ENCODE measurements at places on chromosomes 5 and 9.

DNA sequence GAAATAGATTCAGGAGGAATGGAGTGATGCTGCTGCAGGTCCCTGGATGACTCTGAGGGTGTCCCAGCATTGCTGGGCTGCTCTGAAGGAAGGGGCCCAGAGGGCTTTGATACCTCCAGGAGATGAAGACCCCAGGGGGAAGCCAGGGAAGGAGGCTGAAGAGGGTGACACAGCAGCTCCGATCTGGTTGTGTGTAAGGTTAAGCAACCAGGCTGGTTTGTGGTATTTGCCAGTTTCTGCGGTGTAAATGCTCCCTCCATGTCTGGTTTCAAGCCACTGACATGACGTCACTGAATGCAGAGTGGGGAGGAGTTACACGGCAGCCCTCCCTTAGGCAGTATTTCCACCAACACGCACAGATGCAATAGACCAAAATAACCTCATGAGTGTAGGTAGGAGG, 40.0 kb upstream of the ORM1 start:
- peak; percentile 51 for ATAC-seq

GRCh38 chr9:132401824-132402223, 4.8 kb downstream of the TTF1 start:
- ATAC-seq, result no peak

DNA sequence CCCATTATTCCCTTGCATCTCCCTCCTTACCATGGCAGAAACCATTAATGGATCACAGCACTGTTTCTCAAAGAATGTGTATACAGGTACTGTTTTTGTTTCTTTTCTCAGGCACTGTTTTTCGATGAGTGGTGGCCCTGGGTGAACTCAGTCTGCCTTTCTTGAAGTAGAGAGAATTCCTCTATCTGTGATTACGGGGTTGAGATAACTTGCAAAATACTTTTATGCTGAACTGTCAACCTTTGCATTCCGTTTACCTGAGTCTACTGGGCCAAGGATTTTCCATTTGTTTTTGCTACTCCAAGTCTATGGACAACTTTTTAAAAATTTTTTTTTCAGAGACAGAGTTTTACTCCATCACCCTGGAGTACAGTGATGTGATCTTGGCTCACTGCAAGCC, 82.7 kb upstream of the CLINT1 start:
- no peak for ATAC-seq

GRCh38 chr5:103223031-103223955, 35.3 kb upstream of the MACIR start:
- ATAC-seq, result no peak

DNA sequence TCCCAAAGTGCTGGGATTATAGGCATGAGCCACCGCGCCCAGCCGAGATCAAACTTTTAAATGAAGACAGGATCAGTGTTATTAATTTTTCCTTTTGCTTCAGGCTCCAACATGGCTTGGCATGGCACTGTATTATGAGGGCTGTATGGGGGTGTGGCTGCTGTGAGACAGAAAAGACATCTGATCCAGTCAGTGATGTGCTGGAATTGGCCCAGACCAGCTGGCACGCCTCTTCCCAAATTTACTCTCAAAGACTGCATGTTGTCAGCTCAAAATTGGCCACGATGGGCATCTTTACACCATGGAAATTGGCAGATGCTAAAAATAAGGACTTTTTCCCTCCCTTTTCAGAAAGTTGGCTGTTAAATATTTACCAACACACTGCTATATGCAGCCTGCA, 12.1 kb upstream of the COL27A1 start:
- ATAC-seq, result no peak

DNA sequence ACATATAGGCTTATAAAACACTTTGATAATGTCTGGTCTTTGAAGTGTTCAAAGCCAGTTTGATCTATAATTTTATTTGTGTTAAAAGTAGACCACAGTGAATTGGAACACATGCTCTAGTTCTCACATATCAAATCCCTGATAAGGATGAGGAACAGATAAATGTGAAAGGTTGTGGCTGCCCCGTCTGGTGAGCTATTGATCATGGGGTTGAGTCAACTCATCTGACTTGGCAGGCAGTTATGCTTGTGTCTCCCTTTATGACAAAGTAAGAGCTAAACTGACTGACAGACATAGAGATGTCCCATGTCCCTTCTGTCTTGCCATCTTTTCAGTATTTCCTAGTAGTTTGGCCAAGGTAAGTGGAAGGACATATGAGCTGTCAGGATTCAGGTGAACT, 2.9 kb upstream of the ERMP1 start:
- ATAC-seq, result no peak

DNA sequence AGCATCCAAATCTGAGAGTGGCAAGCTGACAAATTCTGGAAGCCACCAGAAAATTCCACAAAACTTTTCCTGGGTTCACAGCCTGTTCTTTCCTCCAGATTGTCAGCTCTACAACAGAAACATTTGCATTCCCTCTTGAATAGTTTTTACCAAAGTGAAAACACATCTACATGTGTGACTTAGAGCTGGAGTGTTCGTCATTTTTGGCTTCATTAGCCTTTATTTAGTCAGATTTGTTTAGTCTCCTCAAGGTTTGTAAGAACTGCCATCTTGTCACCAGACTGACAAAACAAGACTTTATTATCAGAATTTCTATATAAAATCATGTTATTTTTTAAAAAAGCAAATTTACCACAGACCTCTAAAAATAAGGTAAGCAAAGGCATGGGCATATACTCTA, 347.3 kb downstream of the TRIM36 start:
- ATAC-seq, result no peak

DNA sequence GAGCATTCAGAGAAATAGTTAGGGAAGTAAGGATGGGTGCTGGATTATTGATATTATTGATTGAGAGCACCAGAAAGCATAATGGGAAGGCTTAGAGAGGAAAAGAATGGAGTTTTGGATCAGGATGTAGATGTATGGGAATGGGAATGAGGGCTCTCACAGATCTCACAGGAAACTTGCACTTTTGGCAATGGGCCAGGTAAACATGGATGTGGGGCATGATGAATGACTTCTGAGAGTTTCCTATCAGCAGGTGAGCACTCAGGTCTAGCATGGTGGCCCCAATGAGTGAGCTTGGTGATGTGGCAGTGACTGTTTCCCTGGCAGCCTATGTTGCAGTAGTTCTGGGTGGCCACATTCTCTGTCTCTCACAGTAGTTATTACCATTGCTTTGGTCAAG, 283.8 kb downstream of the FBXL7 start:
- ATAC-seq, result no peak

DNA sequence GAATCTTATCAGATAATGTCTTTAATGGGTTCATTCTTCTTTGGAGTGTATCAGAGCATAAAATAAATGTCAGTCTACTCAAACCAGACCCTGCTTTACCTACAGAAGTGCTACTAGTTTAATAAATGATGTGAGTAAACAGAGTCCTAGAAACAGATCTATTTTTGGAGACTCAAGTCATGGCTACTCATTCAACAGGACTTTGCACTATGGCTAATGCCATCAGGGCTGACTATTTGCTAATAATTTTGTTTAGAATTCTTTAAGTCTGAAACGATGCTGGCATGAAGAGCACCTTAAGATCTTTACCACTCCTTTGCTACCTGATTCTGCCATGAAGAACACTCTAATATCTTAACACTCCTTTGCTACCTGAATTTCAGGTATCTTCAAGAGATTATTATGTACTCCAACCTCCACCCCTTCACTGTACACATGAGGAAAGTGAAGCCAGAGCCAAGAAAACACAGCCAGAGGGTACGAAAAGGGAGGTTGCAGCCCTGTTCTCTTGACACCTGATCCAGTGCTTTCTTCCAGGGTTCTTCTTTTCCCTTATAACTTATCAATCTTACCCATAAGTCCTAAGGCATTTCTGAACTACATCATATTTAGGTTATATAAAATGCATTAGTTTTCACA, 62.4 kb downstream of the ZNF608 start:
- no peak for ATAC-seq

DNA sequence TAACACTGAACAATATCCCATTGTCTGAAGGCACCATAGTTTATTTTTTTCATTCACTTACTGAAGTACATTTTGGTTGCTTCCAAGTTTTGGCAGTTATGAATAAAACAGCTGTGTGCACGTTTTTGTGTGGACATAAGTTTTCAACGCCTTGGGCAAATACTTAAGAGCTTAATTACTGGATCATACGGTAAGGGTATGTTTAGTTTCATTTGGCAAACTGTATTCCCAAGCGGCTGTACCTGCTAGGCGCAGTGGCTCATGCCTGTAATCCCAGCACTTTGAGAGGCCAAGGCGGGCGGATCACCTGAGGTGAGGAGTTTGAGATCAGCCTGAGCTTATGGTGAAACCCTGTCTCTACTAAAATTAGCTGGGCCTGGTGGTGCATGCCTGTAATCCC, 63.7 kb upstream of the FAM120A start:
- ATAC-seq, result no peak

DNA sequence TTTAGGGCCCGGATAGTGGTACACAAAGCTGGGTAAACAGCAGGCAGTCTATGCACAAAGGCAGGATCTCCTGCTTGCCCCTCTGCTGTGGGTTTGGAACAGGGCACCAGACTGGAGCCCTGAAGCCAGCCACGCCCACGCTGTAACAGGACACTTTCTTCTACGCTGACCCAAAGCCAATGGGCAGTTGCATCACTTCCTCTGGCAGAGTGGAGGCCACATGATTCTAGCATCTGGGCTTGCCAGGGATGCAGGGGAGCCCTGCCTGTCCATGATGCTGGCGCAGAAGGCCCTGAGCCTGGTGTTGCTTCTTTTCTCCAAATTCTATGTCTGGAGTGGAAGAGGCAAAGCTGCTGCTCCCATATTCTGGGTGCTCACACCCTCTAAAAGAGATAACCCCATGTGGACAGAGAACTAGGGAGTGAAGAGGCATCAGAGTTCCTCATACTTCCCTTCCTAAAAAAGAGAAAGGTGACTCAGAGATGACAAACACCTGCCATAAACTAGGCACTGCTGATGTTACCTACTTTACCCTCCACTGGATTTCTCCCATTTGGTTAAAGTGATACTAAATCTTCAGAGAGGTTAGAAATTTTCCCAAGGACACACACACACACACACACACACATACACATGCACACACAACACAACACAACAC, 260.3 kb upstream of the KLF4 start:
- ATAC-seq, result peak; percentile 90

DNA sequence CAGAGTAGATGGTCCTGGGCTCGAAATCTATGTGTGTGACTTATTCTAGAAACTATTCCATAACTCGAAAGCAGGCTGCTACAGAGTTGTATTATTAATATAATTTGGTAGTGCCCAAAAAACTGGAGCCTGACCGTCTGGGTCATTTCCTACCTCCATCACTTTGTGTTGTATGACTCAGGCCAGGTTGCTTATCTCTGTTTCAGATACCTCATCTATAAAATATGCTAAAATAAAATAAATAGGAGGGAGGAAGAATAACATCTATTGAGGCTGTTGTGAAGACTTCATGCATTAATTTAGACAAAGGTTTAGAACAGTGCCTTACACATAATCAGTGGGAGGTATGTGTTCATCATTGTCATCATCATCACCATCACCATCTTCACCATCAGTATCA, 57.7 kb downstream of the PDE4D start:
- ATAC-seq, result no peak

DNA sequence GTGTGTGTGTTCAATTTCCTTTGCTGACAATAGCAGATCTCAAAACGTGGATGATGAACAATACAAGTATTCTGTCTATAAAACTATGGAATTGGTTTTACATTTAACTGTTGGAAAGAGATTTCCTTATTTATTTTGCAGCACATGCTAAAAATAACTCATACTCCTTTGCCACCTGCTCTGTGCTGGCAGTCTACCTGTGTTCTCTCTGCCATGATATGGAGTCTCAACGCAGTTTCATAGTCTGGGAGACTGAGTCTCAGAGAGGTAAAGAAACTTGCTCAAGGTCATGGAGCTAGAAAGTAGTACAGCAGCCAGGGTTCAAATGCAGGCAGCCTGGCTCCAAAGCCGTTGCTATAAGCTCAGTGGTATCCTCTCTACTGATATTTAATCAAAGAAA, 466.0 kb upstream of the DAP start:
- no peak for ATAC-seq

- ATAC-seq, result peak; percentile 85
Measured at GRCh38 chr9:21395778-21396717, 10.8 kb upstream of the IFNA2 start.

DNA sequence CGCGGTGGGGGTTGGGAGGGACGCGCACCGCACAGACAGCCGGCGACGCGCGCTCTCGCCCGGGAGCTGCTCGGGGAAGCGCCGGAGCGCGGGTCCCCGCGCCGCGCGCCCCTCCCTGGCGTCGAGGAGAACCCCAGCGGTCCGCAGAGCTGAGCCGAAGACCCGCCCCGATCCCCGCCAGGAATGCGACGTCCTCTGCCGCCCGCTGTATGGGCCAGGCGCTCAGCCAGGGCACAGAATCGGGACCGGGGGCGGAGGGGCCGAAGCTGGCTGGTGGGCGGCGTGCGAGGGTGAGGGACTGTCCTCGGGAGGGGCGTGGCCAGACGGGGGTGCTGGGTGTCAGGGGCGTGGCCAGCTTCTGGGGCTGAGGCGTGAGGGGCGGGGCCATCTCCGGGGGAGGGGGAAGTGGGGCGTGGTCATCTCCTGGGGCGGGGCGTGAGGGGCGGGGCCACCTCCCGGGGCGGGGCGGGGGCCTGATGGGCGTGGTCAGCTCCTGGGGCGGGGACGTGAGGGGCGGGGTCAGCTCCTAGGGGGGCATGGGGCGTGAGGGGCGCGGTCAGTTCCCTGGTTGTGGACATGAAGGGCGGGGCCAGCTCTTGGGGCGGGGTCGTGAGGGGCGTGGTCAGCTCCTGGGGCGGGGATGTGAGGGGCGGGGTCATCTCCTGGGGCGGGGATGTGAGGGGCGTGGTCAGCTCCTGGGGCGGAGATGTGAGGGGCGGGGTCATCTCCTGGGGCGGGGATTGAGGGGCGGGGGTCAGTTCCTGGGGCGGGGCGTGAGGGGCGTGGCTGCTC, 965 bp downstream of the PTGDS start:
- peak; percentile 41 for ATAC-seq

- ATAC-seq, result no peak
Measured at GRCh38 chr9:78805771-78806170, 508.8 kb downstream of the PSAT1 start.

DNA sequence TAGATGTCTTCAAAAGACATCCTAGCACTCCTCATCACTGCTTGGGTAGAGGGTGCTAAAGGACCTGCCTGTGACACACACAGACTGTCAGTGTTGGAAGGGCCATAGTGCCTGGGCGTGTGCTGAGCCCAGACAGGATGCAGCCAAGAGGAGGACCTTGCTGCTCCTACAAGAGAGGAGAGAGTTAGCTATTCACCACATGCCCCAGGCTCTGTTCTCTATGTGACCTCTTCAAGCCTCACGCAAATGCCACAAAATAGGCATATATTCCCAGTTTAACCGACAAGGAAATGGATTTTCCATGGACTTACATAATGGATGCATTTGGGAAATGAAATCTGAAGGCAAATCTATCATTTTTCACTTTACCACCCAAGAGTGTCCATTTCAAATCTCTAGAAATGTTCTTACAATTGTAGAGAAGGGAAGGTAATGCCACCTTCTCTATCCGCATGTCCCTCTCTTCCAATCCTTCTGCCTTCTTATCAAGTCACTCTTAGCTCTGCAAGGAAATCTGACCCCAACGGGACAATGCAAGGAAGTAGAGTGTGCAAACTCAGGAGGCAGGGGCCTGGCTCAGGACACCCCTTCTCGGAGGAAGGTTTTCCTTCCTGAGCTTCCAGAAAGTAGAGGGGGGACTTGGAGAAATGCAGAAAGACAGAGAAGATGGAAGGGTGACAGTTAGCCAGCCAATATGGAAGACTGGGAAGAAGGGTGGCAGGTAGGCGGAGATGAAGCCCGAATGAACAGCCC, 49.5 kb downstream of the TRIM32 start:
- ATAC-seq, result peak; percentile 19

- no peak for ATAC-seq
Measured at GRCh38 chr9:100058699-100059579, 39.9 kb downstream of the ERP44 start.

Data from SK-N-SH treated with all-trans-retinoic acid at 6 μM for 48 hours (cell line).